ENCODE measurements at places on chromosomes 13 and 19.

- DNase-seq: no peak
These were observed 67.6 kb downstream of the UBL3 start for GRCh38 chr13:29782798-29783197.

GRCh38 chr13:68047889-68048288 lies 817.8 kb upstream of the PCDH9 start:
- no peak for DNase-seq

- no peak for DNase-seq
These were observed 607 bp upstream of the SYNE4 start for GRCh38 chr19:36009220-36009619.

DNA sequence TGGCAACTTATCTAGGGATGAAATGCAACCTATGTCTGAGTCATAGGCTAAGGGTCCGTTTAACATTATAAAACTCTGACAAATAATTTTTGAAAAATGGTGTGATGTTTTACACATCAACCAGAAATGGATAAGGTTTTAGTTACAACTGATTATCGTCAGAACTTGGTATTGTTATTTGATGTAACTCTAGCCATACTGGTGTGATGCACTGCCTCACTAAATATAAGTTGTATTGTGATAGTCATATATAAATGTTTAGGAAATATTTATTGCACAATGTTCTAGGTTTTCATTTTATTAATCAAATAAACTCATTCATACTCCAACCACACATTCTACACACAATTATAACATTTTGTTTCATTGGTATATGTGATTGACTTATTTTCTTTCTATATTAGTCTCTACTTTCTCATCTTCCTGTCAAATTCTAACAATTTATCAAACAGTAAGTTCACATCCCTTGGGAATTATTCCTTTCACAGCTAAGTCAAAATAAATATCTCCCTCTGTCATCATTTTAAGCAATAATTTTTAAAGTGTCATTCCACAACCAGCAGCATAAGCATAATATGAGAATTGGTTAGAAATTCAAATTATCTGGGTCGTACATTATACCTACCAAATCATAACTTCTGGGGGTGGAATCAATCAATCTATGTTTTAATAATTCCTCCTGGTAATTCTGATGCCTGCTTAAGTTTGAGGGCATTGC lies 873.9 kb downstream of the SLITRK1 start:
- no peak for DNase-seq

DNA sequence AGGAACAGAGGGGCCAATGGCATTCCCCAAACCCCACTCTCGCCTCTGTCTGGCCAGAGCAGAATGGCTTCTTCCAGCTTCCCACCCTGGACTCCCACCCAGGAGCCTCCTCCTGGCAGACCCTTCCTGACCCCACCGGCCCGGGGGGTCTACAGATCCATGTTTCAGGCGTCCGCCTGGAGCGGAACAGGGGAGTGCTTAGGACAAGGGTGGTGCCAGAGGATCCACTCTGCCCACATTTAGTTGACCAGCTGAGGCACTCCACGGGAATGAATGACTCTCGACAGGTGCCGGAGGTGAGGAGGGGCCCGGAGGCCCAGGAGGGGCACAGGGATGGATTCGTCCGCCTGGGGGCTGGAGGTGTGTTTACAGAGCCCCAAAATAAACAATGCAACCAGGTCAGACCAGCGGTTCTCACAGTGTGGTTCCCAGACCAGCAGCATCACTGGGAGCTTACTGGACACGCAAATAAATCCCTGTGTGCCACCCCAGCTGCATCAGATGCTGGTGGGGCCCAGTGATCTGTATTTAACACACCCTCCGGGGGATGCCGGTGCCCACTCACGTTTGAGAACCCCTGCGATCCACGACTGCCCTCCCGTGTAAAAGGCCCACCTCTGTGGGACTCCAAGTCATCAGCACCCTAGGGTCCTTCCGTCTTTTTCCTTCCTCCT lies 15.1 kb upstream of the NCCRP1 start:
- no peak for DNase-seq

DNA sequence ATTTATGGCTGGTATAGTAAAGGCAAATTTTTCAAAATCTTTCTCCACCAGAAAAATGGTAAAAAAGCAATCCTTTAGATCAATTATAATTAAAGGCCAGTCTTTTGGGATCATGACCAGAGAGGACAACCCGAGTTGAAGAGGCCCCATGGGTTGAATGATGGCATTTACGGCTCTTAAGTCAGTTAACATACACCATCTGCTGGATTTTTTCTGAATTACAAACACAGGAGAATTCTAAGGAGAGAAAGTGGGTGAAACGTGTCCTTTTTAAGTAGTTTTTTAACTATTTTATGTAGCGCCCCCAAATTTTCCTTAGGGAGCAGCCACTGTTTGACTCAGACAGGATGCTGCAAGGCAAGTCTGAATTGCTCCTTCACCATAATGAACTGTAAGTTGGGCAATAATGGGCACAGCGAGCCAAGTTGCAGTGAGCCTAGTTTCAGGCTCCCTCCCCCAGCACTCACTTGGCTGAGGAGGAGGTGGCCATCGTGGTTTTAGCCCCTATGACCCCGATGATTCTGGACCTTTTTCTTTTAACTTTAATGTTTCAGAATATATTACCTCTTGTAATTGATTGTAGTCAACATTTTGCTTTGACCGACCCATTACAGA lies 13.6 kb upstream of the ZNF611 start:
- no peak for DNase-seq

GRCh38 chr13:102018716-102019115 lies 383.1 kb downstream of the FGF14 start:
- DNase-seq: no peak

DNA sequence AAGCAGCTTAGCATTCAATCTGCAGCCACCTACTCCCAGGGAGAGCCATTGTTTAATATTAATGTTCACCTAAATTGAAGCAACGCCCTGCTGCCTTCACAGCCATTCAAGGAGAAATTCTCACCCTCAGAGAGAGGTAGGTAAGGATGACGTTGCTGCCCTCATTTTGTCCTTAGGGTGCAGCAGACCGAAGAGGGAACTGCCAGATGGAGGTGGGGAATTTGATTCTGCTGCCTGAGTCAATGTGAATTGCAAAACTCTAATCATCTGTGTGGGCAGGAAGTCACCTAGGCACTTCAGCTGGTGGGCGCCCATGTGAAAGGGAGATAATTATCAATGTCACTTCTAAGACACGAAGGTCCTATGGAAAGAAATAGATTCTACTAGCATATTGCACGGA lies 503.4 kb downstream of the TBC1D4 start:
- no peak for DNase-seq

- no peak for DNase-seq
These were observed 66.7 kb downstream of the CDADC1 start for GRCh38 chr13:49314344-49314882.

DNA sequence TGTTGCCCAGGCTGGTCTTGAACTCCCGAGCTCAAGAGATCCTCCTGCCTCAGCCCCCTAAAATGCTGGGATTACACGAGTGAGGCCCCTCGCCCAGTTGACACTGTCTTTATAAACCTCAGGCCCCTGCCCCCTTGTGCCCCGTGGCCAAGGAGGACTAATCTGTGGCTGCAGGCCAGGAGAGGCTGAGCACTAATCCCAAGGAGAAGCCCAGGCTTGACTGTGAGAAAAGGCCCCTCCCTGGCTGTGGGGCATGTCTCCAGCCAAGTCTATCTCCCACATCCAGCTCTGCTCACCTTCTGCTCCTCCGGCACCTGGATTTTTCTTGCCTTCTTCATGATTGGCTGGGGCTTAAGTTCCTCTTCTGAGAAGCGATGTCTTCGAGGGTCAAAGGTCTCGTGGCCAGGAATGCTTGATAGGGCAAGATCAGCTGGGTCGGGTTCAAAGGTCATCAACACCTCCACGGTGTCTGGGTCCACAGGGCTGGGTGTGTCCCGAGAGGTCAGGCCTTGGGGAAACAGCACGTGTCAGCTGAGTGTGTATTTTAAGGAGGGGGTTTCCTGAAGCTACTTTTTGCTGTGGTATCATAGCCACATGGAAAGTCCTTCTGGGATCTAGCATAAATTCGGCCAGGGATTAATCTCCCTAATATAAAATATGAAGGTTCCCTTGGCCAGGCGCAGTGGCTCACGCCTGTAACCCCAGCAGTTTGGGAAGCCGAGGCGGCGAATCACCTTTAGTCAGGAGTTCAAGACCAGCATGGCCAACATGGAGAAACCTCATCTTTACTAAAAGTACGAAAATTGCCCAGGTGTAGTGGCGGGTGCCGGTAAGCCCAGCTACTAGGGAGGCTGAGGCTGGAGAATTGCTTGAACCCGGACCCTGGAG lies 3.8 kb downstream of the DBP start:
- DNase-seq: peak; percentile 58

- peak; percentile 41 for DNase-seq
These were observed 7.7 kb upstream of the CDADC1 start for GRCh38 chr13:49240017-49240416.

DNA sequence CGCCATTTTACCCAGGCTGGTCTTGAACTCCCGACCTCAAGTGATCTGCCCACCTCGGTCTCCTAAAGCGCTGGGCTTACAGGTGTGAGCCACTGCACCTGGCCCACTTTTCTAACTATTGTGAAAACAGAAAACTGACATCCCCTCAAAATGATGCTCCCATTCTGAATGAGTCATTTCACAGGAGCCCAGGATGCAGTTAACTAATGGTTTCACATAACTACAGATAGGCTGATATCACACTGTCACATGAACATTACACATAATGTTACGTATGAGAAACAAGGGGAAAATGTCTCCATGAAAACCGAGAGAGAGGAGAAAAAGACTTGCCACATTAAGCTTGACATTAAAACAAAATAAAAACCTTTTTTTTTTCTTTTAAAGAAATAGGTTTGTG lies 37.5 kb downstream of the N4BP2L2 start:
- DNase-seq: no peak

DNA sequence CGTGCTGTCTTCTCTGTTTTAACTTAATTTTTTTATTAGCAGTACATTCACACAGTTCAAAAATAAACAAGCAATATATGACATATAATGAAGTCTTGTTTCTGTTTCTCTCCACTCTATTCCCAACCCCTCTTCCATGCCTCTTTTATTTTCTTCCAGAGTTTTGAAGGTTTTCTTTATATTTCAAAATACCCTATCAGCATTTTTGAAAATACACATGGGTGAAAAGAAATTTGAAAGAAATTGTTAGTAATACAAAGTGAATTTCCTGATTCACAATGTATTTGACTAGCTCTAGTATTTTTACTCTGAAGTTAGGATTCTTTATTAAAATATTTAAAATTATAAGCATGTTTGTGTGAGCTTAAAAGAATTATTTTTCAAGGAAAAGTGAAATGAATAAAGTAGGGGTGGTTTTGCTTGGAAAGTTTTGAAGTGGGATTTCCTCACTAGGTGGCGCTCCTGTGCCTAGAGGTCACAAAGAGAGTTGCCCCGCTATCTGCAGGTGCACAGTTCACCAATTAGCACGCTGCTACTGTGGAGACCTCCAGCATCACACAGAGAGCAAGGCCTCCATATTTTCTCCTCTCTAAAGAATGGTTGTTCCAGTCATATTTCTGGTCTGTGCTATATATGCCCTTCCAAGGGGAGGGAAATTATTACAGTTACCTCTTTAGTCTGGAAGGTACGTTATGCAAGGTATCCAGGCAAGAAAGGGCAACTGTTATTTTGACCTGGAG lies 37.6 kb downstream of the SOX21 start:
- peak; percentile 66 for DNase-seq

GRCh38 chr13:25934127-25934526 lies 117.7 kb downstream of the SHISA2 start:
- DNase-seq: no peak

DNA sequence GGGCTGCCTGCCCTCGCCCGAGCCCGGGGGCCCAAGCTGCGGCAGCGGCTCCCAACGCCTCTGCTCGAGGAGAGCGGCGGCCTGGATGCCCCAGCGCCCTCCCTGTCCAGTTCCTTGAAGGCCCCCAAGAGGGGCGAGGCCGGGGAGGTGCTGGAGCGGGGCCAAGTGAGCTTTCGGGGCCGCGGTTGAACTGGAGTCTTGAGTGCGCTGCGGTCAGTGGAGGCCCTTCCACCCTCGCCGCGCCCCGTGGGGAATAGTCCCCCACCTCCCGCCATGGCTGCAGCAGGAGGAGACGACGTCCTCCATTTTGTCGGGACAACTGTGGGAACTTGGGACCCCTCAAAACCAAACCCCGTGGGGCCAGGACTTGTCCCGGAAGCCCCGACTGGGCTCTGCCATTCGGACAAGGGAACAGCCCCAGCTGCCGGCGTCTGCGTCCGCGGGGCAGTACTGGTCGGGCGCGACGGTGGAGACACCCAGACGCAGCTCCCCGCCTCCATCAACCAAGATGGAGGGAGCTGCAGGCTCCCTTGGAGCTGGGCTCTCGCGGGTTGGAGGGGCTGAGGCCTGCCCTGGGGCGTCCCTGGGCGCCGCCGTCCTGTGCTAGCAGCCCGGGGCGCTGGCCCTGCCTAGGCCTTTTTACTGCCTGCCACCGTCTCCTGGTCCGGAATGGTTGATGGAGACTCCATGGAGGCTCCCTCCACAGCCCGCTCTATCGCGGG lies 736 bp upstream of the ZMYM5 start:
- DNase-seq: peak; percentile 77

- no peak for DNase-seq
These were observed 13.6 kb downstream of the CCNA1 start for GRCh38 chr13:36445891-36446351.

DNA sequence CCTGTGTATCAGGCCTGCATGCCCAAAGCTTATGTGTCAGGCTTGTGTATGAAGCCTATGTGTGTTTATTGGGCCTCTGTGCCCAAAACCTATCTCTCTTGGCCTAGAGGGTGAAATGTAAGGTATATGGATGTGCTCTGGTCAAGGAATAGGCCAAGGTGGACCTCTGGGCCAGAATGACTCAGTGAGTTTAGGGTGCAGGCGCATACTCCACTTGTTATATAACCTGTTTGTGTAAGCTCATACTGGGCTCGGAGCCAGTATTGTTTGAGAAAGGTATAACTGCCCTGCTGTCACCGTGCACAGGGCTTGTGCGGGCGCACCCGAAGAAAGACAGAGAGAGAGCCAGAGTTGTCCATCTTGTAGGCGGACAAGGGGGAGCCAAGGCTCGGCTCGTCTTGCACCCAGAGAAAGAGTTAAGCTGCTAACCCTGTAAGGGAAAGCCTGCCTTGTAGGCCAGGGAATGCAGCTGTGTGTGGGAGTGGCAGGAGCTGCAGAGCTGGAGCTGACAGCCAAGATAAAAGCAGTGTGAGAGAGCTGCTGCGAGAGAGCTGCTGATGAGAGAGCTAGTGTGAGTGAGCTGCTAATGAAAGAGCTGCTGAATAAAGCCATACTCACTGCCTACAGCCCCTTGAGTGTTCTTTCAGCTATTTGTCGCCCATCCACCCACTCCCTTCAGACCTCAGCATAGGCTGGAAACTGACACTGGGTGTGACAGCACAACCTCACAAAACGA lies 43.4 kb upstream of the N4BP2L1 start:
- DNase-seq: no peak

- DNase-seq: no peak
These were observed 2.5 kb upstream of the ZMYM2 start for GRCh38 chr13:19955873-19956559.

All from hematopoietic multipotent progenitor cell treated with erythropoietin and hydrocortisone succinate and interleukin-3 and kit ligand, for 17 days (in vitro differentiated cells).